ENCODE measurements at places on chromosomes 5 and 9.

- DNase-seq, result no peak
Measured at GRCh38 chr9:135154050-135154615, 66.7 kb downstream of the OLFM1 start.

GRCh38 chr5:127564002-127564769, 46.7 kb downstream of the PRRC1 start:
- peak; percentile 40 for DNase-seq

- no peak for DNase-seq
Measured at GRCh38 chr9:30579810-30580209, 1804.6 kb upstream of the ACO1 start.

GRCh38 chr5:104325356-104325755, 762.8 kb upstream of the NUDT12 start:
- no peak for DNase-seq

DNA sequence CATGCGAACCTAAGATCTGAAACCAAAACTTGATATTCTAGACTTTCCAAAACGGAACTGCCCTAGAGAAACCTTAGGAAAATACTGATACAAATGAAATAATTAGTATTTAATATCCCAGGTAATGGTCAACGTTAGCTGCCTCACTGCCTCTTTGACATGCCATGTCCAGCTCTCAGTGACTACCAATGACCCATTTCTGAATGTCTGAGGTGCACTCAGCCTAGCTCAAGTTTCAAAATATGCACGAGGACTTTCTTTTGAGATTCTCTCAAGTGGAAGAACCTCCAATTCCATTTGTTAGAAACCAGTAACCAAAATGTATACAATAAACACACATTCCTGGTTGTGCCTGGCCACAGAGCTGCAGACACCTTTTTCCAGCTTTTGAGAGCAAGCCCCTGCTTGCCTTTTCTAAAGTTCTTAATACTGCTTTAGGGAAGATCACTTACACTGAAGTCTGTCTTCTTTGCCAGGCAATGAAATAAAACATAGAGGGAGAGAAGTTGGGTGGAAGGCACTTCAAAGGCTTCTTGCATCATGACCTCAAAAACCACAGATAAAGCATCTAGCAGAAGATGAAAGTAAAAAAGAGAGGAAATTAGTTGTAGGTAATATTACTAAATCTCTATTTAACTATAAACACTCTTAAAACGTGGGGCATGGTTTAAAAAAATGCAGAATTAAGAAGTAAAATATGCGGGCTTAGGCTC, 87.9 kb downstream of the MRPS27 start:
- DNase-seq, result no peak

- DNase-seq, result no peak
Measured at GRCh38 chr5:125536582-125536981, 790.1 kb upstream of the ZNF608 start.

GRCh38 chr9:136552117-136552703, 6.4 kb upstream of the NOTCH1 start:
- peak; percentile 71 for DNase-seq

DNA sequence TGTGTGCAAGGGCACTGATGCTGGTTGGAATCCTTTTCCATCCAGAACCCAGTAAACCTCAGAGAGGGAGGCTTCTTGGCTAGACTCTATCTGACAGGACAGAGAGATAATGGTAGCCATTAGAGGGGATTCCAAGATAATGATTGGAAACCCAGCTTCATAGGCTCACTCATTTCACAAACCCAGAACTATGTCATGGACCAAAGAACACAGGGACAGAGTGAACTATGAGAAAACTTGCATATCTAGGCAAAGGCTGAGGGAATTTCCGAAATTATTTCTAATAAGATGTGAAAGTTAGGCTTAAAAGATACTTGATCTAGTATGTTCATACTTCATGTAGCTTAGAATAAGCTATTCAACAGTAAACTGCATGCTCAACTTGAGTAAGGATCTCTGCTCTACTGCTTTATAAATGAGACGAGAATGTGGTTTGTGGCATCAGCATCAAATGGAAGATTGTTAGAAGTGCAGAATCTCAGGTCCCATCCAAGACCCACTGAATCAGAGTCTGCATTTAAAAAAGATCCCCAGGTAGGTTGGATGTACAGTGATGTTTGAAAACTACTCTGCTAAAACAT, 261.4 kb downstream of the DMRT2 start:
- no peak for DNase-seq

DNA sequence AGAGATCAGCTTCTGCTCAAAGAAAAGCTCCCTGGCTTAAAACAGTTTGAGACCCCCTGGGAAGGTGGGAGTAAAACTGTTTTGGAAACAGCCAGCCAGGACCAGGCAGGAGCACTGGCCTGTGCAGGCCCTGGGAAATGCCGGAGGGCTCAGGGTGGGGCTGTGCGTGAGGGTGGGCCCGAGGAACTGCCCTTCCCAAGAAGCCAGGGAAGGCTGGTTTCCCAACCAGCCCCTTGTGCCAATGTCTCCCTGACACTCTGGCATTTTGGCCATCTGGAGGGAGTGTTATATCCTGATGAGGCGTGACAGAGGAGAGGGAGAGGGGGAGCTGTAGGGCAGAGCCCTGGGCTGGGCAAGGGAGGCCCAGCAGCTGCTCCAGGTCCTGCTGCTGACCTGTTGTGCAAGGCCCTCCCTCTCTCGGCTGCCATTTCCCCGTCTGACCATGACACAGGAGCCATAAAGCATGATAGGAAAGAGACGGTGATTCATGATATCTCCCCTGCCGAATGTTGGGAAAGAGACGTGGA, 16.1 kb downstream of the OLFML2A start:
- no peak for DNase-seq

- no peak for DNase-seq
Measured at GRCh38 chr5:123037104-123037418, 536 bp upstream of the PPIC start.

GRCh38 chr9:114117996-114118830, 19.1 kb upstream of the KIF12 start:
- no peak for DNase-seq

GRCh38 chr5:173736923-173737412, 120.5 kb upstream of the BOD1 start:
- no peak for DNase-seq

DNA sequence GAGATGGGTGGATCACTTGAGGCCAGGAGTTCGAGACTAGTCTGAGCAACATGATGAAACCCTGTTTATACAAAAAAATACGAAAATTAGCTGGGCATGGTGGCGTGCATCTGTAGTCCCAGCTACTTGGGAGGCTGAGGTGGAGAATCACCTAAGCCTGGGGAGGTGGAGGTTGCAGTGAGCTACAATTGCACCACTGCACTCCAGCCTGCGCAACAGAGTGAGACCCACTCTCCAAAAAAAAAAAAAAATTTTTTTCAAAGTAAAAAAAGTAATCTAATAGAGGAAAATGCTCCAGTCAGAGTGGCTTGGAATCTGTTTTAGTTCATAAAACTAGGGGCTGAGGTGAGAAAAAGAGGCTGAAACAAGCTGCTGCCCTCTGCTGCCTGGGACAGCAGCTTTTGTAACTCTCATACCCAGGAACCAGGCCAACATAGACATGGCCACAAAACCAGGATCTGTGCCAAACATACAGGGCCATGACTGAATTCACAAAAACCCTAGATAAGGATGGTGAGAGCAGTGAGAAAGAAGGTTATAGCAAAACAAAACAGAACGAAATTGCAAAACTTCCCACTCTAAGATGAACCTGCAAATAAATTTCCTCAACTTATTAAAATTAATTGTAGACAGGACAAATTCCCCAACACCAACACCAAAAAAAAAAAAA, 13.1 kb upstream of the DCAF12 start:
- DNase-seq, result peak; percentile 91

DNA sequence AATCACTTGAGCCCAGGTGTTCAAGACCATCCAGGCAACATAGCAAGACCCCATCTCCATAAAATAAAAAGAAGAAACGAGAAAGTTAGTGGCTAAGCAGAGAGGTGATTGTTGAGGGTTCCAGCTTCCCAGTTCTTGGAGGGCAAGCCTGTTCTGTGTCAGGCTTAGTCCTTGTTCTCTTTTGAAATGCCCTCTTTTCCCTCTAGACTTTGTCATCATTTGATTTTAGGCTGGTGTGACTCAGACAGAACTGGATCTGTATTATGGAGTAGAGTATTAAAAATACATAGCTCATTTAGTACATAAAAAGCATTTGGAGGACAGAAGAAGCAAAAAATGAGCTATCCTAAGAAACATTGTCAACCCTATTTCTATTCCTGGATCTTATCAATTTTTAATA, 159.4 kb downstream of the CD180 start:
- DNase-seq, result no peak

DNA sequence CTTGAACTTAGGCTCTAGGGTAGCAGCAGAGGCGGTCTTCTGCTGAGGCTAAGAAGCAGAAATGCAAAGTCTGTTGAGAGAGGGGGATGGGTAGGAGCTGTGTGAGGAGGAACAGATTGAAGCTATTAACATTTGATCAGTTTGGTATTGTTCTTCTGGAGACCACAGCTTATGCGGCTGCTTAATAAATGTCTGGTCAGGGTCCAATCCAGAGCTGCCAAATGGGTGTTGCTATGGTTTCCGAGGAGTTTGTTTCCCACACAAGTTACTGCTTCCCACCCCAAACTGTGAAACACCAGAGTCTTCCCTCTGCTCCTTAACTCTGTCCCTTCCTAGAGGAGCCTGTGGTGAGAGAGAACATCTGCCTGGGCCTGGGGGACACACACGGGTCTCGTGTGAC, 142.2 kb upstream of the KLF4 start:
- DNase-seq, result no peak

DNA sequence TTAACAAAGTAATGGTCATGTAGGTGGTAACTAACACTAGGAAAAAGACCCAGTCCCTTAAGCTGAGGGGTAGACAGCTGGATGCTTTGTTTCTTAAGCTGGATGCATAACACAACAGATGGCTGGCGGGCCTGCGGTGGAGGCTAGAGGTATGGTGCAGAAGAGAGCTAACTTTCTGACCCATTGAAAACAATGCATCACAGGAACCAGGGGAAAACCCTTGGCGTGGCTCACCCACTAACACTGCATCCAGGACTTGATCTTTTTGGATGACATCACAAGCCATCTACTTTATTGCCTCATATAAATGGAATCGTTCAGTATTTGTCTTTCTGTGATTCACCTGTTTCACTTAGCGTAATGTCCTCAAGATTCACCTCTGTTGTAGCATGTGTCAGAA, 138.7 kb downstream of the AUH start:
- no peak for DNase-seq

GRCh38 chr5:155504606-155505005, 491.1 kb downstream of the KIF4B start:
- no peak for DNase-seq

- DNase-seq, result no peak
Measured at GRCh38 chr5:52709167-52709925, 78.4 kb upstream of the ITGA1 start.

DNA sequence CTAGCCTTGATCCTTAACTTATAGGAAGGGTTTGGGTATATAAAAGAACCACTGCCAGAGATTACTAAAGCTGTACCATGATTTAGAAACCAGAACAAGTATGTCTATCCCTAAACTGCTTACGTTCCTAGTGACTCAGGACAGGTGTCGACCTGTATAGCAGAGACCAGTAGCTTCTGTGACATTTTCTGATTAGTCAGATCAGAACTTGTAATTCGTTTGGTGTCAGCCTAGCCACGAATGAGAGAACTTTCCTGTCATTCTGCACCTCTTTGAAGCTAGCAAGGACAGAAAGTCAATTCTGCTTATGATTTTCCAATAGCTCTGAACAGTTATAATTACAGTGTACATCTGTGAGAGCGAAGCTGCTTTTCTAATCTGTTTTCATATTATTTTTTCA, 39.5 kb downstream of the PRKACG start:
- no peak for DNase-seq

DNA sequence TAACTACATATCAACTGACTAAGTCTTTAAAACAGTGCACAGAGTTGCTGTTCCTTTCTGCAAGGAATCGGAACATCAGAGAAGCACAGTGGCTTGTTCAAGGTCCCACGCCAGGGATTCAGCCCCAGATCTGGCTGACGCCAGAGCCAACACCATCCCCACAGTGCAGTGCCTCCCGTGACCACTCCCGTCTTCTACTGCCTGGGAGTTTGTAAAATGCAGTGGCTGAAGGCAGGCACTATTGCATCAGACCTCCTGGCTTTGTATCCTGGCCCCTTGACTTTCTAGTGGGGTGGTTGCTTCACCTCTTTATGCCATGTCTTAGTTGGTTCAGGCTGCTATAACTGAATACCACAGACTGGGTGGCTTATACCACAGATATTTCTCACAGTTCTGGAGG, 131.0 kb downstream of the NSG2 start:
- DNase-seq, result no peak

DNA sequence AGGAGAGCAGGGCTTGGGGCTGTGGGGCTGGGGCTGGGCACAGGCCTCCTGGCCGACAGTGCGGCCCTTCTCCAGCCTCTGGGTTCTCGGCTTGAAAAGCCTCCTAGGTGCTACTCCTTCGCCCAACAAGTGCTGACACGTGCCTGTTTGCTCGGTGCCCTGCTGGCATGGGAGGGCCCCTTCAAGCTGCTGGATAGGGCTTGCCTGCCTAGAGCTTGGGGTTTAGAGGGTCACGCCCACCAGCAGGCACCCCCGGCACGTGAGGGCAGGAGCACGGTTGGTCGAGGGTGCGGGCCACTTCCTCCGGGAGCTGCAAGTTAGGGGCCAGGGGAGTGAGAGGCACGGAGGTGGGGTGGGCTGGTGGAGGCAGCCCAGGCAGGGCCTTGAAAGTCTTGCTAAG, 106.2 kb downstream of the RXRA start:
- no peak for DNase-seq

DNA sequence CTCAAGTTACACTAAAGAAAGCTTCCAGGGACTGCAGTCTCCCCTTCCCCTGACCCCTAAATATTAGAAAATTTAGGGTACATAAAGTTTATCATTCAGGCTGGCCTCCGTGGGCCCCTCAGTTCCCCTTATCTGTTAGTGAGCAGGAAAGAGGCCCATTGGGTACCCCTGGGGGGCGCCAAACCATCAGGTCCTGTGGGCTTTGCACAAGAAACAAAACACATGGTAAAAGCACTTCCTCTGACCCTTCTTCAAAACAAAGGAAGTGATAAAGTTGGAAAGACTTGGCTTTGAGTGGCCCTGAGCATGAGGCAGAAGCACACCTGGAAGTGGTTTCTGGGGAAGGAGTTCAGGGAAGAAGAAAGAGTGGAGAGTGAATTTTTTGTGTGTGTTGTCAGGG, 213.0 kb downstream of the SMARCA2 start:
- no peak for DNase-seq
